ENCODE measurements at places on chromosomes 7 and 10.

- DNase-seq = no peak
These were observed 276.6 kb downstream of the PAXIP1 start for GRCh38 chr7:154726368-154726767.

DNA sequence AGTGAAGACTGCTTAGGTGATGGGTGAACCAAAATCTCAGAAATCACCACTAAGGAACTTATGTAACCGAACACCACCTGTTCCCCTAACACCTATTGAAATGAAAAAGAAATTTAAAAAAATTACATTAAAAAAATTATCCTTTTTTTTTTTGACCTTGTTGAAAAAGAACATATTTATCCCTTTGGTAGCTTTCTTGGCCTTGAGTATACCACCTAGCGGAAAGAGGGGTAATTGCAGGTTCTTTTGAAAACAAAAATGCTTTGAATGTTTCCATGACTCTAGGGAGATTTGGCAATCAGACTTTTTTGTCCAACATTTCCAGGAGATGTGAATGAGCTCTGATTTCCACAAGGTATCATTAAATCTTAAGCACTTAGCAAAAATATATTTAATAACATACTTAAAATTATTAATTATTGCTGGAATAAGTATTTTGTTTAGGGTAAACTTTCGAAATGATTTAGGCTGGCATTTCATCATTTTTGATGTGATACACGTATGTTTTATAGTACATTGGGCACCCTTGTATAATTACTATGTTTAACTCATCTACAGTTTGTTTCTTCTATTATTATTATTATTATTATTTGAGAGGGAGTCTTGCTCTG, 47.0 kb upstream of the ELMO1 start:
- DNase-seq = no peak

DNA sequence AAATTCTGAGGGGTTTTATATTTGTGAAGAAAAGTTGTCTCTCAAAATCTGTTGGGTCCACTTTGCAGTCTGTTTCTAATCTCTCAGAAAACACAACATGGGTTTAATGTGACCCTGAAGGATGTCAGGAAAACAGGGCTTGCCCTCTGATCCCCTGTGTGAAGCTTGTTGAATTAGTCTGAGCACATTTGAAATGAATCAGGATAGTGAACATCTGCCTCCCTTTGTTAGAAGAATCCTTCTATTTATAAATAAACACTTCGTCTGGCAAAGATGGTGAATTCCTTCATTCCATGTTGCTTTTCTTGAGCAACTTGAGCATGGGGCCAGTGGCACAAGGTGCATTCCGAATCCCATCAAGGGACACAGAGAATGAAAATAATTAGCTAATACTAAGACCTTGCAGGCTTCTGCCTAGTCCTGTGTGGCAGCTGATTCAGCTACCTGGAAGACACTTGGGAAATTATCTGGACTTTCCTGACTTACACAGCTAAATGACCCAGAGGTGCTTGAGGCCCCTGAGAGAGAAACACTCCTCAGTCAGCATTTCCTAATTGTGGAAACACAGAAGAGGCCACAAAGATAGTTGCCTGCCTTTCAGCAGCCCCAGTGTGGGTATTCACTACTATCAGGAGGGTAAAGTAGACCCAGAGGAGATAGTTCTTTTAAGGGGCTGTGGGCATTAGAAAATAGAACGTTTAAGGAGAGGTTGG, 305.5 kb downstream of the C7orf25 start:
- no peak for DNase-seq

- DNase-seq = no peak
These were observed 8.0 kb downstream of the VENTX start for GRCh38 chr10:133245439-133246235.

DNA sequence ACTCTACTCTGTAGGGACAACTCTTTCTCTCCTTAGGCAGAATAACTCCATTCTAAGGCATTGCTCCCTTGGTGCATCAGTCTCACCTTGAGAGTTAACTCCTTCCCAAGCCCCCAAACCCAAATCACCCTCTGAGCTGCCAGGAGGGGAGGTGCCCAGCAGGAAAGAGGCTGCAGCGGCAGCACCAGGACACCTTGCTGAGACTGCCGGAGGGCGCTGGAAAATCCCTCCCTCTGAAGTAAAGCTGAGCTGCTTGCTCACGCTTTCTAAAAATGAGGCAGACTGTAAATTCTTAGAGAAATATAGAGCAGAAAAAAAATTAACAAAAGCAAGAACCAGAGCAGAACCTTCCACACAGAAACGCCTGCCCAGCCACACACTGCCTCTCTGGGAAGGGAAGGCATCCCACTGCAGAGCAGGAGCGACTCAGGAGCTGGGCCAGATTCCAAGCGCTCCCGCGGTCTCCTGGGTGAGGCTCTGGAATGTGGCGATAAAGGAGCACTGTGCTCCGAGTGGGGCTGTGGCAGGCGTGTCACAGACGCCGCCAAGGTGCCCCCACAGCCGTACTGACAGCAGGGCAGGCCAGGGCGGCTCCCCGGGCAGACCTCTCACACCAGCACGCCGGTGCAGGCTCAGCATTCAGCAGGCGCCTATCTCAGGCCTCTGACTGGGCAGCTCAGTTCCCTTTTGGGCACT, 202.1 kb downstream of the TNS3 start:
- DNase-seq = no peak

DNA sequence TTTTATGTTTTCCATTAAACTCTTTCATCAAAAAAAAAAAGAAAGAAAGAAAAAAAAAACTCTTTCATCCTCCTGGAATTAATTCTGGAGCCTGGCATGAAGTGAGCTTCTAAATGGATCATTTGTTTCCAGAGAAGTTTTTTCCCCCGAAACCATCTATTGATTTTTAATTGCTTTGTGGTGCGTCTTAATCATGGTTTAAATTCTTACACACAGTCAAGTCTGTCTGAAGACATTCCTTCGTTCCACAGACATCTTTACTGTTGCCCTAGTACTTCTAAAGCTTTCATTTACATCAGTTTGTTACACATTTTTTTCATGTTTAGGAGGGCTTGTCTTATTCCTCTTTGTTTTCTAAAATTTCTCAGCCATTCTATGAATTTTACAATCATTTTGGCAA, 493.4 kb upstream of the FOXK1 start:
- no peak for DNase-seq

DNA sequence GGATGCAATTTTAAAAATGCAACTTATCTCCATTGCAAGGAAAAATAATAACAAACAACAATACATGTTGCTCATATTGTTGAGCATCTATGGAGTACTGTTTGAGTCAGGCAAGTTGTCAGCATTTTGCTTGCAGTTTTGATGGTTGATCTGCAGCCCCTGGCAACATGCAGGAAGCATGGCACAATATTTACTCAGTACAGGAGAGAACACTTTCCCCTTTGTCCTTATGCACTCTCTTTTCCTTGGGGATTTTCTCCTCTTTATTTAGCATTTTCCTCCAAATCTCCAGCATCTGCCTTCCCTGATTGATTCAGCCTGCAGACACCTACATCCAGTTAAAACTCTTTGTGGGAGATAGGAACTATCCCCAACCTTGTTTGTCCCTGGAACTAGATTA, 620.5 kb upstream of the LRRN3 start:
- no peak for DNase-seq

DNA sequence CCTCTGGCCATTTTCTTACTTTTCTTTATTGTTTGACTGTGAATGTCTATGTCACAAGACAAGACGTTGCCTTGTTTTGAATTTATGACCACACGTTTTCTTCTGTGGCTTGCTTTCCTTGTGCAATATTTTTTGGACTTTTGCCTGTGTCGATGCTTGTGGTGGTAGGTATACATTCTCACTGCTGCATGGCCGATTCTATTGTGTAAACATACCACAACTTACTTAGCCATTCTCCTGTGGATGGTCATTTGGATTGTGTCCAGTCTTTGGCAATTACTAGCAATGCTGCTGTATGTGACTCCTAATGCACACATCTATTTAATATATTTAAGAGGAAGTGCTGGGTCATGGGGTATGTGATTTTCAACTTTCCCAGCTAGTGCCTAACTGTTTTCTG, 18.0 kb upstream of the DLG5 start:
- DNase-seq = no peak

- DNase-seq = no peak
These were observed 1237.3 kb downstream of the XPNPEP1 start for GRCh38 chr10:108685863-108686531.

DNA sequence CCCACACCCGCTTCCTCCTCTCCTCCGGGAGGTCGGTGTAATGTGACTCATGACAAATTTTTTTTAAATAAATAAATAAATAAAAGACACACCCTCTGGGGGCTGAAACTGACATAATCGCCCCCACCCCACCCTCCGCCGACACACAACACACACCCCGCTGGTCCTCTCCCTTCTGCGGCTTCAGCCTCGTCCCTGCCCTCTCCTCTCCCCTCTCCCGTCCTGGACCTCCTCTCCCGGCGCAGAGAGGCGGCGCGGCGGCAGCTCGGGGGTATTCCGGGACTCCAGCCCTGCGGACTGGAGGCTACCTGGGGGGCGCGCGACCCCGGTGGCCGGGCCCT, 686 bp downstream of the ABI1 start:
- no peak for DNase-seq

GRCh38 chr7:21076054-21076453, 289.4 kb upstream of the SP8 start:
- DNase-seq = no peak

DNA sequence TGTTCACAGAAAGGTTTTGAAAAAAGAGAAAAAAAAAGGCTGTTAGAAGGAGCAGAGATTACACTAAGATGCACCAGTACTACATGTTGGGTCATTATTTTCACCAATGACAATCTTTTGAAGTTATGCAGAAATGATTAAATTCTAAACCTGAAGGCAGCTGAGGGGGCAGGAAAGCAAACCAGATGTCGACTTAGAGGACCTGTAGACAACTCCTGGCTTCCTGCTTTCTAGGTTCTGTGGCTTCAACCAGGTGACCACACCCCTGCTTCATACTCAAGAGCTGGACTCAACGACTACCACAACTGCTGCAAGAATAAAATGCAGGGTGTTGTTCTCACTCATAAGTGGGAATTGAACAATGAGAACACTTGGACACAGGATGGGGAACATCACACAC, 30.0 kb downstream of the MYOF start:
- no peak for DNase-seq

DNA sequence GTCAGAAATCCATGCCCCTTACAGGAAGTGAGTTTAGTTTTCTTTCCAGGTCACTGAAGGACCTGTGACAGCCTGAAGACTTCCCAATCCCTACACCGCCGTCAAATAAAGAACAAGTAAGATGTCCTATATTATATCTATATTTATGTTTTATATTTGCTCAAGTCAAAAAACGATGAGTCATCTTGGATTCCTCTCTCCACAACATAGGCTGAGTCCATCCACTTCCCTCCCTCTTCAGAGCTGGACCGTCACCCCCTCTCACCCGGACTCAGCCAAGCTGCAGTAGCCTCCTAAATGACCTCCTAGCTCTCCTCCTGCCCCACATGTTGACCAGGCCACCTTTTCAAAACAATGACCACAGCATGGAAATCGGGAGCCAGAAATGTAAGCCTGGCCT, 53.5 kb downstream of the GLI3 start:
- no peak for DNase-seq

GRCh38 chr7:5143106-5143505, 46.9 kb upstream of the WIPI2 start:
- no peak for DNase-seq

GRCh38 chr7:90551036-90551435, 45.1 kb upstream of the CDK14 start:
- no peak for DNase-seq

DNA sequence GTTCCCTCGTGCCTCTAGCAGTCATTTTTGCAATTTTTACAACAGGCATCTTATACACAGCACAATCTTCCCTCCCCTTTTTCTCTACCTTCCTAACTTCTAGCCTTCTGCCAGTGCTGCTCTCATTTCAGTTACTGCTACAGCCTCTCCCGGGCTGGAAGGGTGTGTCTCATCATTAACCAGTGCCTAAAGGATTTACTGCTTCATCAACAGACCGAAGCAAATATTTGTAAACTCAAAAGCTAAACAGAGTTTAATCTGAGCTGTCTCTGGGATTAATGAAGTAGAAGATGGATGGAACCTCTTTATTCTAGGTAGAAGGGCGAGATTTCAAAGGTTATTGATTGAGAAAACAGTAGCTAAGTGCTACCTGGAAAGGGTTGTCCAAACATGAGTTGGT, 94.3 kb downstream of the PRPF18 start:
- no peak for DNase-seq

Measured in cortex of kidney (tissue), 1 donor.